IPS-NIHi11 (cell line): ENCODE measurements at places on chromosomes 5 and 9.

DNA sequence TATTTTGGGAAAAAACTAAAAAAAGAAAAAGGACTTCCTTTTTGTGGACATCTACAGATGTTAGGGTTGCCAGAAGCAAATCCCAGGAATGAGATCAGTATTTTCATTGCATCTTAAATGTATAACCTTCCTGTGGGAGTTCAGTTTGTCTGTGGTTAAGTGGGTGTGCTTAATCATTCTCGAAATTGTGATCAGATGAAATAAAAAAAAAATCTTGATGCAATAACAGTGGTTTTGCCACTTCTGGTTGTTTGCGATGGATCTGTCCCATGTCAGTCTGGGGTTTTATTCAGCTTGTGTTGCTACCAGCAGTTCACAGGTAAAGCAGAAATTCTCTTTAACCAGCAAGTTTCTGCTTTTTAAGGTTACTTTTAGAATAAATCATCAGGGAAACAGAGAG lies 179.0 kb downstream of the MAN2A1 start:
- DNase-seq = no peak

- DNase-seq = no peak
Measured at GRCh38 chr9:5801739-5802113, 31.2 kb downstream of the ERMP1 start.

DNA sequence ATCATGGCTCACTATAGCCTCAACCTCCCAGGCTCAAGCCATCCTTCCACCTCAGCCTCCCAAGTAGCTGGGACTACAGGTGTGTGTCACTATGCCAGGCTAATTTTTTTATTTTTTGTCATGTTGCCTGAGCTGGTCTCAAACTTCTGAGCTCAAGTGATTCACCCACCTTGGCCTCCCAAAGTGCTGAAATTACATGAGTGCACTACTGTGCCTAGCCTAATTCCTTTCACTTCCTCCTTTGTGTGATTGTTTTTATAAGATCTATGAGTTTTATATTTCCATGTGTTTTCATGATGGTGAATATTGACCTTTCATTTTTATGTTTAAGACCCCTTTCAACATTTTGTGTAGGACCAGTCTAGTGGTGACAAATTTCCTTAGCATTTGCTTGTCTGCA lies 55.2 kb upstream of the IL12B start:
- no peak for DNase-seq

DNA sequence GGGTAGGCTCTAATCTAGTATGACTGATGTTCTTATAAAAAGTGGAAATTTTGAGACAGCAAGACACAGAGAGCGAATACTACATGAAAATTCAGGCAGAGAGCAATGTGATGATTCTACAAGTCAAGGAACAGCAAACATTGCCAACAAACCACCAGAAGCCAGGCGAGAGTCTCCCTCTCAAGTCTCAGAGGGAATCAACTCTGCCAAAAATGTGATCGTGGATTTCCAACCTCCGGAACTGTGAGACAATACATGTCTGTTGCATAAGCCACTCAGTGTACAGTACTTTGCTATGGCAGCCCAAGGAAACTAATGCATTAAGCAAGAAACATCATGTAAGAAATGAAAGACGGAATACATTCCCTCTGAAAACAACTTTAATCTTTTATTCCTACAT lies 52.1 kb upstream of the CCNG1 start:
- no peak for DNase-seq

GRCh38 chr5:160021831-160022446 lies 13.0 kb downstream of the TTC1 start:
- DNase-seq = peak; percentile 69

GRCh38 chr5:147290261-147290660 lies 55.4 kb downstream of the STK32A start:
- no peak for DNase-seq

GRCh38 chr9:107639426-107639825 lies 149.9 kb upstream of the KLF4 start:
- no peak for DNase-seq

GRCh38 chr9:38010918-38011704 lies 57.9 kb downstream of the SHB start:
- no peak for DNase-seq

GRCh38 chr5:129906177-129906887 lies 2.1 kb downstream of the CHSY3 start:
- DNase-seq = peak; percentile 17

- no peak for DNase-seq
Measured at GRCh38 chr5:151431666-151432065, 15.7 kb upstream of the SLC36A1 start.

DNA sequence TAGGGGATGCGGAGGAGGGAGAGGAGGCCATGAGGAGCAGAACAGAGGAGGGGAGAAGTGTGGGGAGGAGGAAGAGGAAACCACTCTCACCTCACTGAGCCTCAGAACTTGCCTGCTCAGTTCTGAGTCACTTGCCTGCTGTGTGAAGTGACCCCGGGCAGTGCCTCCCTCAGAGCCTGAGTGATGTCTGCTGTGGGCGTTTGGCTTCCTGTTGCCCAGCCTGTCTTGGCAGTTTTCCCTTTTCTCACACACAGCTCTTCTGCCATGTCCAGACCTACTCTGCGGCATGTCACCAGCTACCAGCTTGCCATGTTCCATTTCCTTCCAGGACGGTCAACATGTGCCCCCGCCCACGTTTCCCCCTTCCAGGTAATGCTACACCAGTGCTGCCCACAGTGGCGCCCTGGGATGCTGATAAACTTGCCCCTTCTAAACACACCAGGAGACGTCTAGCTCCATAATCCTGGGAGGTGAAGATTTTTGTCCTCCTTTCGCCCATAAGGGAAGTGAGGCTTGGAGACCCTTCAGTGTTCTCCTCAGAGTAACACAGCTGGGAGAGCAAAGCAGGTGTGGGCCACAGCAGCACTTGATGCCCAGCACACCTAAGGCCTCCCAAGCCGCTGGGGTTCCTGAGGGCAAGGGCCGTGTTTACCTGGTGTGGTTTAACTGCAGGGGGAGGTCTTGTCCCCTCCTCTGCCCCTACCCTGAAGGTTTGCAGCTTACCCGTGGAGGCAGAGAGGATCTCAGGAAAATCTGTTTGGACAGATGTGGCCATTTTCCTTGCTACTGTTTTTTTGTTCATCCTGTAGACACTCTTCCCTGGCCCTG lies 63.8 kb upstream of the RNF130 start:
- no peak for DNase-seq

DNA sequence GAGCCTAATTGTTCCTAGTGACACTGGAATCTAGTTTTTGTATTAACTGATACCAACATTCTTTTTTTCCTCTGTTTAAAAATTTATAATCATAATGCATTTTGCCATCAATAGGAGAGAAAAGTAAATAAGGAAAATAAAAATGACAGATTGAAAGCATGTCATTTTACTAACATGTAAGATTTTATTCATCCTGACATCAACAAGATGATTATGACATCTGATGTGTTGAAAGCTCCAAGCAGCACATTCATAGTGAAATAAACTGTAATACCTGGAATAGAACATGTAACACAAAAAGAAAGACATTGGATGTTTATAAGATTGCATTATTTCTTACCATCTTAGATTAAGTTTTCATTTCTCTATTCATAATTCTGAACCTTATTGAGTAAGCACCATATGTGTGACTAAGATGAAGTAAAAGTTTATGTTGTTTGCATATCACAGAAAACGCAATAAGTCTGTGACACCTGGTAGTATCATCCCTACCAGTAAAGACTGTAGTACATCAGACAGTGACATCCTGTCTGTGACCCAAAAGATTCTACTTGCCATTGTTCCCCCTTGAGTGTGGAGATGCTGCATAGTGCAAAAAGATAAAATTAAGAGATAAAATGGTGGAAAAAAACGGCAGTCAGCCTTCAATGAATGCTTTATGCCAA lies 225.6 kb downstream of the PCSK5 start:
- DNase-seq = no peak

- DNase-seq = peak; percentile 85
Measured at GRCh38 chr5:160188141-160189015, 40.9 kb upstream of the FABP6 start.

DNA sequence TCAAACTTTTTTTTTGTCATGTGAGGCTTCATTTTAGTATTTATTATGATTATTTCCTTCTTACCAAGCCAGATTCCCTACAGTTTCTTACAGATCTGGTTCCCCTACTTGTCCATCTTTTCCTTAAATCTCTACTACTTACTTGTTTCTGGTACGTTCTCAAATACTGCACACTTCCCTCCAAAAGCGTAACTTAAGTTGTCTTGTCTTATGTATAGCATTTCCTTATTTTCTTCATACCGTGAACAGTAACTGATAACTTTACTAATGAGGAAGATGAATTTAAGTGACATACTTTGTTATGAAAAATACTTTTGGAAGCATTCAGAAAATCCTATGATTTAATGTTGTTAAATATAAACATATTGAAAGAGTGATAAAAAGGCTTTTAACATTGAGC lies 67.3 kb downstream of the PARP8 start:
- no peak for DNase-seq

GRCh38 chr9:85064811-85065371 lies 395.4 kb downstream of the NTRK2 start:
- DNase-seq = no peak

- no peak for DNase-seq
Measured at GRCh38 chr5:85533341-85534047, 1084.2 kb upstream of the COX7C start.

DNA sequence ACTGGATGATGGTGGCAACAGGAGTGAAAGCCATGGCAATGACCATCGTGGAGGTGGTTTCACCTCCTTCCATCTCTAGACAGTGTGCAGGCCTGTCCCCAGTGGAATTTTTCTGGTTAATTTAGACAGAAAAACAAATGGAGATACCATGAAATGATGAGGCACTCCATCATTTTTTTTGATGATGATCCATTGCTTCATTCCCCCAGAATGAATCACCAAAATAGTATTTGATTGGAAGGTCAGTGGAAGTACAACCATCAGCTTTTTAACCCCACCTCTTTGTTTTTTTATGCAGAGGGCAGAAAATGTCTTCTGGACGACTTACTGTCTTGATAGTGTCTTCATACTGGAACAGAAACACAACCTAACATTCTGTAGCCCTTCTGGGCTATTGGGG lies 42.6 kb upstream of the ADRA1B start:
- no peak for DNase-seq

DNA sequence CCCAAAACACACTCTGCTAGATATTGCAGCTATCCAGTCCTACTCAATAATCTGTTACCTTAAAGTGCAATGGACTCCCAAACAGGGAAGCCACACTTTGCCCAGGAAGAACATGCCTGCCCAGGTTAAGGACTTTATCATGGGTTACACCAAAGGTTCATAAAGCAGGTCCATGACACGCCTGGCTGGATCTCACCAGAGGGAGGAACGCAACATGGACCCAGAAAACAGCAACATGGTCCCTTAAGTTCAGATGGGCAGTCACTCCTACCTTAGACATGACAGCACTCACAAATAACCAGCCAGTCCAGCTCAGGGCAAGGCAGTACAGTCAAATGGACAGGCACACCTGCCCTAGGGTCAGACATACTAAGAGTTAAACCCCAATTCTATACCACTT lies 3.8 kb downstream of the P4HA2 start:
- no peak for DNase-seq

- DNase-seq = no peak
Measured at GRCh38 chr9:22097707-22098106, 88.6 kb upstream of the CDKN2B start.

- no peak for DNase-seq
Measured at GRCh38 chr5:138603249-138603920, 28.2 kb upstream of the HSPA9 start.

- DNase-seq = no peak
Measured at GRCh38 chr5:58248221-58248620, 211.7 kb downstream of the PLK2 start.

DNA sequence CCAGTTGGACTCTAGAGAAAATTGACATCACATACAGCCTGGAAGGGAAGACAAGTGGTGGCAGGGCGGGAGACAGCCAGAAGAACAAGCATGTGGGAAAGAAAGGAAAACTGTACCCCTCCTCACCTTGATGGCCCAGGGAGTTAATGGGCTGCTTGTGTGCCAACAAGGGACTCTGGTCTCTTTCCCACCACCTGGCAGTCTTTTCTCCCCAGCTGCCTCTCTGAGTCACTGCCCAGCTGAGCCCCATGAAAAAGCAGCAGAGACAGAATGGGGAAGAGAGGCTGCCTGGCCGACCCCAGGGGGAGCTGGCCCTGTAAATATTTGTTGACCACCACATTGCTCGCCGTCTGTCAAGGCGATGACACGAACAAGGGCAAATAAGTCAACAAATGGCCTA lies 359.4 kb downstream of the ENC1 start:
- DNase-seq = no peak

- DNase-seq = no peak
Measured at GRCh38 chr5:125033602-125034001, 287.2 kb upstream of the ZNF608 start.

- DNase-seq = peak; percentile 30
Measured at GRCh38 chr5:96048763-96049162, 87.1 kb upstream of the ELL2 start.

GRCh38 chr9:132833550-132834121 lies 44.4 kb downstream of the AK8 start:
- DNase-seq = no peak

GRCh38 chr5:6185574-6185973 lies 192.8 kb downstream of the MED10 start:
- no peak for DNase-seq

GRCh38 chr5:32153723-32154122 lies 20.4 kb downstream of the GOLPH3 start:
- DNase-seq = no peak

DNA sequence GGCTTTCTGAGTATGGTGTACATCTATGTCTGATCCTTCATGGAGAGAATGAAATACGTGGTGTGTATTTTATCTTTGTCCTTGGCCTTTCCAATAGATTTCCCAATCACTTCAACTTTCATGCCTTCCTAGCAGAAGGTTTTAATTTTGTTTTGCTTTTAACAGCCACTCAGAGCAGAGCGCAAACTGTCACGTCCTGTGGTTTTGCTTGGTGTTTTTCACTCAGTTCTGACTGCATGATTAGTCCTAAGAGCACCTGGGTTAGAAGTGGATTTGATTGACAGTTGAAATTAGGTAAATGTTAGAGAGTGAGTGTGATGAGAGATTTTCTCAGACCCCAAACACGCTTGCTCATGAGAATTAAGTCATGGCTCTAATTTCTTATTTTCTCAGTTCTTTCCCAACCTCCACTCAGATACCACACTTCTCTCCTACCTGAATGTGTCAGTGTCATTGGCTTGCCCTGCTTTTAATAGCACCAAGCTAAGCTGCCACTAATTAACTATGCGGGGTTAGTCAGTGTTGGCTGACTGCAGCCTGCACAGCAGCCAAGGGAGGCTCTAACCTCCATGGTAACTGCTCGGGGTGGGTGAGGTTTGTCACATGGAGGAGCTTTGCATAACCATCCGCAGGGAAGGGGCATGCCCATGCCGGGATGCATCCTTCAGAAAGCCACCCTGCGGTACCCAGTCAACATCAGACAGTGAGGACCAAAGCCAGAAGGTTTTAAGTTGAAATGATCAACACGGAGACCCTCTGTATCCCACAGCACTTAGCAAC lies 173.4 kb downstream of the NR3C1 start:
- peak; percentile 18 for DNase-seq

- peak; percentile 38 for DNase-seq
Measured at GRCh38 chr5:35230038-35230611, at the start of gene PRLR. TSS of gene PRLR (minus strand) at chr5:35230487. CDS start at chr5:35089620, 140,867 bp downstream.

- no peak for DNase-seq
Measured at GRCh38 chr5:174542471-174542870, 181.9 kb upstream of the MSX2 start.
